ENCODE measurements at places on chromosomes 4 and X. TPM values are rescaled to one million over a fixed set of nuclear protein-coding genes. Genes with fewer than 3 reads are reported as not detected.

ATOH1 gene
- total RNA-seq = not detected

NAA11 gene
- not detected for total RNA-seq

SLC30A9 gene
- 43.3 TPM for total RNA-seq

TBCK gene
- 20.2 TPM for total RNA-seq

TIGD4 gene
- total RNA-seq = 0.31 TPM

GPC4 gene
- total RNA-seq = not detected

PAGE2B gene
- 0.70 TPM for total RNA-seq

GABRQ gene
- total RNA-seq = not detected

Data from activated CD4-positive, alpha-beta memory T cell treated with anti-CD3 and anti-CD28 coated beads for 36 hours (primary cell).